ENCODE measurements at places on chromosomes 5 and 9.

GRCh38 chr9:19785230-19785629 is 3.6 kb downstream of the SLC24A2 start:
- DNase-seq = no peak

- DNase-seq = no peak
Observed at GRCh38 chr9:21837501-21837900, 35.1 kb downstream of the MTAP start.

DNA sequence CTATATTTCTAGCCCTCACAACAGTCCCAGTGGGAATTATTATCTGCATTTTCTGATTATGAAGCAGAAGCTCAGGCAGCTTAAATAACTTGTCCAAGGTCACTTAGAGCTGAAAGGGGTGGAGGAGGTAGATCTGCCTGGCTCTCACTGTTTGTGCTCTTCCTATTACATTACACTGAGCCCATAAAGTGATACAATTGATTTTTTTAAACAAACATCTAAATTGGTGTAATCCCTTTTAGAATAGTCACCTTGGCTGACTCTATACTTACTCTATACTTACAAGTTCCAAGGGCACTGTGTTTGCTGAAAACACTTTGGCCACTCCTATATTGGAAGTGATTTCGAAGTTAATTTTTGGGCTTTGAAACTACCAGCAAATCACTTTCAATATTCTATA is 144.7 kb downstream of the APBA1 start:
- no peak for DNase-seq

GRCh38 chr5:67291671-67292070 is 95.1 kb upstream of the CD180 start:
- DNase-seq = no peak

DNA sequence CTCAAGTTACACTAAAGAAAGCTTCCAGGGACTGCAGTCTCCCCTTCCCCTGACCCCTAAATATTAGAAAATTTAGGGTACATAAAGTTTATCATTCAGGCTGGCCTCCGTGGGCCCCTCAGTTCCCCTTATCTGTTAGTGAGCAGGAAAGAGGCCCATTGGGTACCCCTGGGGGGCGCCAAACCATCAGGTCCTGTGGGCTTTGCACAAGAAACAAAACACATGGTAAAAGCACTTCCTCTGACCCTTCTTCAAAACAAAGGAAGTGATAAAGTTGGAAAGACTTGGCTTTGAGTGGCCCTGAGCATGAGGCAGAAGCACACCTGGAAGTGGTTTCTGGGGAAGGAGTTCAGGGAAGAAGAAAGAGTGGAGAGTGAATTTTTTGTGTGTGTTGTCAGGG is 213.0 kb downstream of the SMARCA2 start:
- peak; percentile 35 for DNase-seq

DNA sequence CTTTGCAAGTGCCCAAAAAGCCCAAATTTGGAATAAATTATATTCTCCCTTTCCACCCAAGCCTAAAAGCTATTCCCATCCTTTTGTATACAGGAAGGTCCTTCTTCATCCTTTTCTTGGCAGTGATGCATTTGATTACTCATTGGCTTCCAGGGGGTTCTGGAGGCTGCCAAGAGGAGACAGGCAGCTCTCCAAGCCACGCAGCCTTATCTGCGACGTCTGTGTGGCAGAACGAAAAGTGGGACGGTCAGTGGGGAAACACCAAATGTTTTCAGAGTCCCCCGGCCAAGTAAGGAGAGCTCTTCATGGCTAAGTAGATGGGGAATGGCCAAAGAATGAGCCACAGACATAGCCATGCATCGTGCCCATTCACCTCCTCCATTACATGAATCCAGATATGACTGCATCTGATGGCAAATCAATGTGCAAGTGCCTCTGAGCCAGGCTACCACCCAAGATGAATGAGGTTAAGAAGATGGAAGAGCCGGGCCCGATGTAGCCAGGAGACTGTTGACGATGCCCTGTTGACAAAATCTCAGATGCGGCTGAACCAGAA is 12.1 kb downstream of the ADAM19 start:
- DNase-seq = no peak

- no peak for DNase-seq
Observed at GRCh38 chr5:115465431-115465830, 79.1 kb downstream of the FEM1C start.

DNA sequence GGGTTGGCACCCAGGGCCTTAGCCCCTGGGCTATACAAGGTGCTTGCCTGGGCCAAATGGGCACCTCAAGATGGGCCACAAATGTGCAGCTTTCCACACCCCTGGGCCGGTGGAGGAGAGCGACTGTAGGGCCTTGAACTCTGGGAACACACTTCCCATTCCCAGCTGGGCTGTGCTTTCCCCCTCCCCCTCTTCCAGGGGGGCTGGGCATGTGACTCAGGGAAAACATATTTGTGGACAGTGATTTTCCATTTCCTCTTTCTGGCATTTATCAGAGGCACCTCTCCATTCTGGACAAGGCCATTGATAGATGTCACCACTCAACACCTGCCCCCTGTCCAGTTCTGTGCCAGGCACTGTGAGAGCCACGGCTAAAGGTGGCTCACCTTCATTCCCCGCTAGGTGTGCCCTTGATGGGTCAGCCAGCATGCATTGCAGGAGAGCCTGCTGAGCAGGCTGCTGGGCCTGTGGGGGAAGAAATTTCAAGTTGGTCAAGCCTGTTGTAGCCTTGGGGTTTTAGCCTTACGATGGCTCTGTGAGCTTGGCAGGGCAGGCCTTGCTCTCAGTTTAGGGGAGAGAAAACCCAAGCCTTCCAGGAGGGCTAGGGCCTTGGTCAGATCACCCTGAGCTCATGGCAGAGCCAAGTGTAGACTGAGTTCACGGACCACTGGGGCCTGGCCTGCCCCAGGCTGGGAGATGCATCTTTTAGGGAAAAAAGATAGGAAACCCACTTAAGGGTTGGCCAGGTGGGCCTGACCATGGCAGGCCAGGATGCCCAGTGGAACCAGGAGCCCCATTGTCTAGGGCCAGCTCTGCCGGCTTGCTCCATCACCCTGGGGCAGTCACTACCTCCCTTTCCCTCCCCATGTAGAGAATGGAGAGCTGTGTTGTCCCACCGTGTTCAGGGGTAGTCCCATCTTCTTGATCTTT is 113.9 kb downstream of the DAB2IP start:
- DNase-seq = no peak

- no peak for DNase-seq
Observed at GRCh38 chr5:159052401-159053011, 47.2 kb downstream of the EBF1 start.

DNA sequence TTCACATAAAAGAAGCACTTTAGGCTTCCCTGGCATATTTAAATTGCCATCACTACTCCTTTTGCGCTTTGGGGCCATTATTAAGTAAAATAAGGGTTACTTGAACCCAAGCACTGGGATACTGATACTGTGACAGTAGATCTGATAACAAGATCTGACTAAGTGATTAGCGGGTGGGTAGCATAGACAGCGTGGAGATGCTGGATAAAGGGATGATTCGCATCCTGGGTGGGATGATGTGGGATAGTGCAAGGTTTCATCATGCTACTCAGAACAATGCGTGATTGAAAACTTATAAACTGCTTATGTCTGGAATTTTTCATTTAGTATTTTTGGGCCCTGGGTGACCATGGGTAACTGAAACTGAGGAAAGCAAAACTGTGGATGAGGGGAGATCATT is 75.1 kb downstream of the PTTG1 start:
- peak; percentile 21 for DNase-seq

DNA sequence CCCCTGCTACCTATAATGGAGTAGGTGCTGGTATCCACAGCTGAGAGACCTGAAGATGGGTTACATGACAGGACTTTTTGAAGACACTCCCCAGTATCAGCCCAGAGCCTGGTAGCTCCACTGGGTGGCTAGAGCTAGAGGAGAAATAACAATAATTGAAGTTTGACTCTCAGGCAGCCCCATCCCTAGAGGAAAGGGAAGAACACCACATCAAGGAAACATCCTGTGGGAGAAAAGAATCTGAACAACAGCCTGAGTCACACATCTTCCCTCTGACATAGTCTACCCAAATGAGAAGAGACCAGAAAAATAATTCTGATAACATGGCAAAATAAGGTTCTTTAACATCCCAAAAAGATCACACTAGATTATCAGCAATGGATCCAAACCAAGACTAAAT is 432.1 kb downstream of the CDH18 start:
- DNase-seq = no peak

DNA sequence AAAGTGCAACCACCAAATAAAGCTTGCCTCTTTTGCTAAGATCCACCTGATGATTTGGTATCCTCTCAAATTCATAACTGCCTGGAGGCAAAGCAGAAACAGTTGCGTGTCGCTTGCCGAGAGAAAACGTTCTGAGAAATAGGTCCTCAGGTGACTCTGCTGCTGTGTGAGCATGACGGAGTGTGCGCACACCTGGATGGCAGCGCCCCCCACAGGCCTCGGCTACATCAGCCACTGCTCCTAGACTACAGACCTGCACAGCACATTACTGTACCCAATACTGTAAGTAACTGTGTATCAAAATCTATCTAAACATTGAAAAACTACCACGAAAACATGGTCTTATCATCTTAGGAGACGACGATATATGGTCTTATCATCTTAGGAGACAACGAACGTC is 87.4 kb downstream of the CAMSAP1 start:
- no peak for DNase-seq

DNA sequence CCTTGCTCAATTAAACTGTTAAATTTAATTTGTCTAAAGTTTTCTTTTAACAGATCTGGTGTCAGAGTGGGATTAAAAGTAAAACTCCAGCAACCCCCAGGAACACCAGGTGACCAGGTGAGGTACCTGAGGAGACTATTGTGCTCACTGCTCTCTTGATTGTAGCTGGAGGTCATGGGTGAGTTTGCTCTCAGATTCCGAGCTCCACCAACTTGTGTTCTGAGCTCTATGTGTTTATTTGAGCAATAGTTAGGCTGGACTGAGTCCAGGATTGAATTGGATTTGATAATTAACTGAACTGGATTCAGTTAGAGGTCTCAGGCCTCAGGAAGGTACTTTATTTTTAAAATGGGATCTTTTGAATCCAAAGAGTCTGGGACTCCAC is 17.9 kb upstream of the SCGB3A2 start:
- DNase-seq = no peak

- DNase-seq = peak; percentile 82
Observed at GRCh38 chr5:58582803-58583491, at the start of gene RAB3C. Gene RAB3C (plus strand): TSS chr5:58583075. CDS start chr5:58583209, 134 bp downstream.

DNA sequence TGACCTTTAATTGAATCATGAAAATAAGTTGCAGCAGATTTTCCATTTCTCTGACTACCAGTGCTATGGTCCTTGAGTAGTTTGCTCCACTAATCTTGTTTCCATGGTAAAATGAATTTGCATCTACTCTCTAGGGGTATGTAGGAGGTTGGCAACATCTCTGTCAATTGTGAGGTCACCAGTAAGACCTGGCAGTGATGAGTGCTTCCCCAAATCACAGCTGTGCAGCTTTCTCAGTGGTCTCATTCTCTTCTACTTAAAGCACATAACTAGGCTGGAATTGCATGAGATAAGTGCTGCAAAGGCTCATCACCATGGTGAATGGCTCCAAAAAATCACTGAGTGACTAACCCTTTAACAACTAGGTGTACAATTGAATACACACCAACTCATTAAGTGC is 36.3 kb downstream of the ADAMTS19 start:
- no peak for DNase-seq

- DNase-seq = no peak
Observed at GRCh38 chr5:34620185-34620584, 35.9 kb upstream of the RAI14 start.

GRCh38 chr9:108816037-108816436 is 39.7 kb downstream of the ACTL7B start:
- DNase-seq = no peak

- no peak for DNase-seq
Observed at GRCh38 chr5:83562791-83563557, 91.4 kb downstream of the VCAN start.

GRCh38 chr5:96911139-96911538 is 24.7 kb upstream of the LNPEP start:
- DNase-seq = no peak

DNA sequence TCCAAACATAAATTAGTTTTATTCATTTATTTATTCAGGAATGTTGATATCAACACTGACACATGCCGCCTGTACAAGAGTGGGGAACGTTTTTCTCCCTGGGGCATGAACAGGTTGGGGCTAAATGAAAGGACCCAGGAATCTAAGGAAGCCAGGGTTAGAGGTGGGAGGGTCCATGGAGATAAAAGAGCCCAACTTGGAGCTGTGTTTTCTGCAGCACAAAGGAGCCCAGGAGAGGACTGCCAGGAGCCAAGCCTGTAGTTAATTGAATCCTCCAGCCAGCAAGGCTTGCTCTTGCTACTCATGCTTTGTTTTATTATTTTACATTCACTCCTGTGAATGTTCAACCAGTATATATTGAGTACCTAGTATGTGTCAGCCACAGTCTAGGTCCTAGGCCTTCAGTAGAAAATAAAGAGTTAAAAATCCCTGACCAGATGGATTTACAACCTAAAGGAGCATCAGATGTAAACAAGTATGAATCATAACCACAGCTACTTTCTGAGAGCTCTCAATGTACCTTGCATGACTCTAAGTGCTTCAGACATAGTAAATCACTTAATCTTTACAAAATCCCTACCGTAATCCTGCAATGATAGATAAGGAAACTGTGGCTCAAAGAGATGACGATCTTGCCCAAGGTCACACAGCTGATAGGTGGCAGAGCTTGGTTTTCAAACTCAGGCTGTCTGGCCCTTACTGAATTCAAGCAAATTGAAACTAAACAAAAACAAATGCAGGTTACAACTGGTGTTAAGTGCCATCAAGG is 69.8 kb downstream of the ASTN2 start:
- DNase-seq = no peak

- DNase-seq = no peak
Observed at GRCh38 chr5:15074651-15075050, 203.1 kb upstream of the ANKH start.

DNA sequence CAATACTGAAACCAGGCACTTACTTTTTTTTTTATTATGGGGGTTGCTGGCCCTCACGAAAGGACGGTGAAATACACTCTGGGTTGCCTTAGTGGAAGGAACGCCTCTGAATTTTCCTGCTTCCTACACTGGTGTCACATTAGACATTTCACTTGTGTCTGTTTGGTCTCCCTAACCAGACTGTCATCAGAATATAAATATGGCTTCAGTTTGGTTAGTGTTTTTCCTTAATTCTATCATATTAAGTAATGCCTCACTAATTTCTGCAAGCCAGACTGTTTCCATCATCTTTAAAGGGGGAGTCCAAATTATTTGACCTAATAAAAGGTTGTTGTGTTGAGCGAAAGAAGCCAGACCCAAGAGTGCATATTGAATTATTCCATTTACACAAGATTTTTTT is 4.7 kb downstream of the GLIS3 start:
- no peak for DNase-seq

- DNase-seq = no peak
Observed at GRCh38 chr5:10702911-10703491, 58.0 kb downstream of the DAP start.

DNA sequence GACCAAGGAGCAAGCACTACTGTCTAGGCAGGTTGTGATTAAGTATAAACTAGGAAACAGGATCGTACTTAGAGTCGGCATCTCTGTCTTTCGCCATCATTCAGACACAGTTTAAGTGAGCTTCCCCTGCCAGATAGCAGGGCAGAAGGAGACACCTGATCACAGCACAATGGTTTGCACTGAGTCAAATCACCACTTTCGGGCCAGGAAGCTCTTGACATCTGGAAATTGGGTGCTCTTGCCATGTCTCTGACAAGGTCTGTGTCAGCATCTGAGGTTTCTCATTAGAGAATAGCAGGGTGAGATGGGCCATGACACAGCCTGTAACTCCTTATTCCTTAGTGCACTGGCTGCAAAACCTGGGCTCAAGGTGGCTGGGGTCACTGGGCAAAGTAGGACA is 8.3 kb downstream of the ADRB2 start:
- DNase-seq = no peak
